ENCODE measurements at places on chromosomes 2 and 18.

GRCh38 chr2:27174638-27175037, 25.8 kb downstream of the TCF23 start:
- no peak for DNase-seq

- no peak for DNase-seq
Measured at GRCh38 chr2:218865396-218865795, 5.8 kb downstream of the WNT6 start.

- no peak for DNase-seq
Measured at GRCh38 chr2:141506135-141506534, 624.7 kb downstream of the LRP1B start.

GRCh38 chr2:8457092-8457481, 224.8 kb upstream of the ID2 start:
- DNase-seq, result no peak

GRCh38 chr2:74917702-74918619, 40.5 kb upstream of the POLE4 start:
- DNase-seq, result no peak

DNA sequence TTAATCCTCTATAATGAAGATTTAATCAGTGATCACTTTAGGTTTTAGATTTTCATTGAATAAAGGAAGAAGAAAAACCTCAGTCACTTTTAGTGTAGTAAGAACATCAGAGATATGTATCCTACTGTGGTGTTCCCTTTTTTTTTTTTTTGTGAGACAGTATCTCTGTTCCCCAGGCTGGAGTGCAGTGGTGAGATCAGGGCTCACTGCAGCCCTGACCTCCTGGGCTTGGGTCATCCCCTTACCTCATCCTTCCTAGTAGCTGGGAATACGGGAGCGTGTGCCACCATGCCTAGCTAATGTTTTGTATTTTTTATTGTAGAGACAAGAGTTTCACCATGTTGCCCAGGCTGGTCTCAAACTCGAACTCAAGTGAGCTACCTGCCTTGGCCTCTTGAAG, 5.1 kb downstream of the SLC39A10 start:
- no peak for DNase-seq

GRCh38 chr18:11425211-11425610, 184.2 kb upstream of the SLC35G4 start:
- no peak for DNase-seq

DNA sequence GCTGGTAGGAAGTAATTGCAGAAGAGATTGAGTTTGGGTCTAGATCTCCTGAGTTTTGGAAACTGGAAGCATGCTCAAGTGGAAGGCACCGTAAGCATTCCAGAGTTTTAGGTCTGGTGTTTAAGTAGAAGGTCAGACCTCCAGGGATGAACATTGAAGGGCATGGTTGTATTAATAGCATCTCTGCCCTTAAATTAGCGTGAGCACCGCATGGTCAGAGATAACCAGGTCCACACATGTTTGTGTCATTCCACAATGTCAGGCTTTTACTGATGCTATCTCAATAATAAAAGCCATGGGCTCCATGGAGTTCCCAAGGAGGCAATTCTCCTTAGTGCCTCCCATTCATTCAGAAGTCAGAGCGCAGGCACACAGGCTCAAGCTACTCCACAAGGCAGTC, 28.3 kb upstream of the ZNF407 start:
- DNase-seq, result no peak

Measured in stimulated activated CD4-positive, alpha-beta T cell treated with anti-CD3 and anti-CD28 coated beads, Interleukin-2, amount 100 ng/mL, for 48 hours (primary cell).